Stimulated activated CD8-positive, alpha-beta memory T cell treated with anti-CD3 and anti-CD28 coated beads, Interleukin-15, amount 100 ng/mL, for 4 hours (primary cell): ENCODE measurements at places on chromosomes 1 and 21.

DNA sequence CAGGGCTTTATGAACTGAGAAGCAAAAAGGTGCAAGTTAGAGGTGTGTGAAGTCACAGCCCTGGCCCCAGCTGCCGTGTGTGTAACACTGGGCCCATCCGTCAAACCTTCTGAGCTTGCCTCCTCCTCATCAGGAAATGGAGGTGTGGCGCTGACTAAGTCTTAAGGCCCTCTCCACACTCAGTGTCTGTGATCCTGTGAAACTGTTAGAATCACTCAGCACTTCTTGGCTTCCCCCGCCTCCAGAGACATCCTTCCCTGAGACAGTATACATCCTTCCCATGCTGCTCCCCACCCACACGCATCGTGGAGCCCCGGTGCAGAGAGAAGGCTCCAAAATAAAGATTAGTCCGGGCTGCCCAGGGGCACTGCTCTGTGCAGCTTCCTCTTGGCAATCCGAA, 33.3 kb downstream of the LRP8 start:
- peak; percentile 18 for DNase-seq

DNA sequence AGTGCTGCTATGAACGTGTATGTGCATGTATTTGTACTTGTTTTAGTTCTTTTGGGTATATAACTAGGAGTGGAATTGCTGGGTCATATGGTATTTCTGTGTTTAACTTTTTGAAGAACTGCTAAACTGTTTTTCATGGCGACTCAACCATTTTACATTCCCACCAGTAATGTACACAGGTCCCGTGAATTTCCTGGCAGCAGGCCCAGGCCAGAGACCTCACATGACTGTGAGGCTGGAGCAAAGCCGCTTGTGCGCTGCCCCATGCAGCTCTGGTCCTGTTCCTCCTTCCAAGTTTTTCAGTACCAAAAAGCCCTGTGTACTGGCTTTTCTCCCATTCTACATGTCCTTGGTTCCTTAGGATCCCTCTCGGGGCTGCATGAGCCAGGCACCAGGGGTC, 29.6 kb downstream of the ACOT11 start:
- no peak for DNase-seq

DNA sequence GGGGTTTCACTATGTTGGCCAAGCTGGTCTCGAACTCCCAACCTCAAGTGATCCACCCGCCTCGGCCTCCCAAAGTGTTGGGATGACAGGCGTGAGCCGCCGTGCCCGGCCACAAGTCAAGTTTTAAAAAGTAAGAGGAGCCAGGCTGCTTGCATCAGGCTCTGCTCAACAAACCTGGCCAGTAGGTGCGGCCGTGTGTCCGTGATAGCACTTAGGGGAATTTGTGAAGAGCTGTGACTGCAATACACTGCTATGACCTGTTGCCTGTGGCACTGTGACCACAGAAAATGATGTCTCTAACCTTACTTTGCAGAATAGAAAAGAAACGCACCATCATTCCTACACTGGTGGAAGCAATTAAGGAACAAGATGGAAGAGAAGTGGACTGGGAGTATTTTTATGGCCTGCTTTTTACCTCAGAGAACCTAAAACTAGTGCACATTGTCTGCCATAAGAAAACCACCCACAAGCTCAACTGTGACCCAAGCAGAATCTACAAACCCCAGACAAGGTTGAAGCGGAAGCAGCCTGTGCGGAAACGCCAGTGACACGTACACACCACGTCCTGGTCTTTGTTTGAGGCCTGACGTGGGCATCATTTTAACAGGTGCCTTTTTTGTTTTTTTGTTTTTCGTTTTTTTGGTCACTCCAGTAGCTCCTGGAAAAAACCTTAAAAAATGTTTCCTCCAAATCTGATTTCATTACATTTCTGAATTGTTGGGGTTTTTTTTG, 16.7 kb downstream of the C1orf174 start:
- no peak for DNase-seq

DNA sequence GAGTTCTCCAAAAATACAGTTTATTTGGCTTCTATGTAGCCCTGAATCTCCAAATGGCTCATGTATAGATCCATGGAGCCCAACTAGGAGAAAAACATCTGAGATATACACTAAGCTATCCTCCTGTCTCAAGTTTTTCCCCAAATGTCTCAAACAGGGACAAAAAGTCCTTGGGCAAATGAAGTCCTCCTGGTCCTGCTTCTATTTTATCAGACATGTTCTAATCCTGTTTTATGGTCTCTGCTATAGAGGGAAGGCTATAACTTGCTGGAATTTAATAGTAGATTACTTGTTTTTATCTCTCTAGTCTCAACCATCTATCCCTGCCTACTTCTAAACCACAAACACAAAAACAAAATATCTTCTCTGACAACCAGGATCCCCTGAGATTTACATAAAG, 26.9 kb downstream of the CRP start:
- DNase-seq, result no peak

DNA sequence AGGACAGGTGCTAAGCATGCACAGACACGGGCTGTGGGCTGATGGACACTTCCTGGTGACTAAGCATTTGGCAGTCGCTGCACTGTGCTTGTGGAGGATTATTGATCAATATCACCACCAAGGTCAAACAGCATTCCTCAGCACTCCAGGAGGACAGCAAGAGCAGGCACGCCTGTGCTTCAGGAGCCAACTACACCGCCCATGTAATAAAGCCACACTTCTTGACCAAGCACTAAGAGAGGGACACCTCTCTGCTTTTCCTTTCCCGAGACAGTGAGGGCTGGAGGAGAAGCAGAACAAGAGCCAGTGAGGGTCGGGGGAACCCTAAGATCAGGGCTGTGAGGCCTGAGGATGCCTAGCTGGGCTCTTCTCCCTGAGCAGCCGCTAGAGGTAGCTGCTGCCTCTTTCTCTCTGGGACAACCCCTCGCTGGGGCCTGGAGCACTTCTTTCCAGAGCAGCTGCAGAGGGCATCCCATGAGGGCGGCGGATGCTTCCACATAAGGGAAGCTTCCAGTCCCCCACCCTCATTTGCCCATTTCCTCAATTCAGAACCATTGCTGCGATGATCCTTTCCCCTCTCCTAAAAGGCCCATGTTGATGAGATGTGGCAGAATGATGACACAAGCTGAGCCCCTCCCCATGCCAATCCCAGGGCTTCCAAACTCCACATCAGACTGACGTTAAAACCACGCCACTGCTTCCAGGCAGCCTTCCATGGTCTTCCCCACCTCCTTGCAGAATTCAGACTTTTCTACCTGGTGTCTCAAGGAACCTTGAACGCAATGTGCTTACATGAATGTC, 19.1 kb downstream of the RAB7B start:
- DNase-seq, result no peak

DNA sequence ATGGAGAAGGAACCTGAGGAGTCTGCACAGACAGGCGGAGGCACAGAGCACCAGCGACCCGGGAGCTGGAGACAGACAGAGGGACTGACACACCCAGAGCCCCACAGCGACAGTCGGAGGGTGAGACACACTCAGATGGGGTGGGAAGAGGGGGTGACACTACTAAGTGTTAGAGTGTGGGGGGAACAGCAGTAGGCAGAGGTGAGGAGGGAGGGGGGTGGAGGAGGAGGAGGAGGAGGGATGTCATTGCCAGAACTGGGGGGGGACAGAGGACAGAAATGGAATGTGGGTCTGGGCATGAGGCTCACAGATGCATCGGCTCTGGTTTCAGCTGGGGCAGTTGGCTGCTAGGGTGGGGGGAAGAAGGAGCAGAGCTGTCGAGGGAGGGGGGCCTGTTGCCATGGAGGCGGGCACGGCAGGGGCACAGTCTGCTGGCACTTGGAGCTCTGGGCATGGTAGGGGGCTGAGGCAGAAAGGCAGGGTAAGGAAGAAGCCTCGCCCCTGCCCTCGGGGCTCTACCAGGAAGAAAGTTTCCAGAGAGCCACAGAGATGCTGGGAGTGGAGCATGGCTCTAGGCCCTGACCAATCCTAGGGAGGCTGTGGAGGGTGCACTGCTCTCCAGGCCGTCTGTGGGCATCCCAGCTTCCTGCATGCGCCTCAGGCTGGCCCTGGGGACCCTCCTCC, 37.3 kb downstream of the AHDC1 start:
- DNase-seq, result no peak

DNA sequence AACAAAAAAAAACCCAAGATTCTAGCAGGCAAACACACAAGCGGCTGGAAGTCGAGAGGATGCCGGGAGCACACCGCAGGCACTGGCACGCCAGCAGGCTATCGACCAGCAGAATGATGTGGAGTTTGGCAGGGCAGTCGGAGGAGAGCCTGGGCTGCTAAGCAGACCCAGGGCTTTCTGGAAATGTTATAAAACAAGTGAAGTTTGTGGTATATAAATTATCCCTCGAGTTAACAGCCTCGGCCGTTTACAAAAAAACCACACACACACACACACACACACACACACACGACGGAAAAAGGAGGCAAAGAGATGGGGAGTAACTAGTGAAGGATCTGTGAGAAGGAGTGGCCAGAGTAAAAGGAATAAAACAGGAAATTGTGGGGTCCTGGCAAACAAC, 87.2 kb upstream of the IVNS1ABP start:
- DNase-seq, result no peak

- no peak for DNase-seq
Measured at GRCh38 chr1:85485516-85485915, 20.6 kb upstream of the DDAH1 start.

- DNase-seq, result no peak
Measured at GRCh38 chr1:66182026-66182425, 351.9 kb upstream of the SGIP1 start.

DNA sequence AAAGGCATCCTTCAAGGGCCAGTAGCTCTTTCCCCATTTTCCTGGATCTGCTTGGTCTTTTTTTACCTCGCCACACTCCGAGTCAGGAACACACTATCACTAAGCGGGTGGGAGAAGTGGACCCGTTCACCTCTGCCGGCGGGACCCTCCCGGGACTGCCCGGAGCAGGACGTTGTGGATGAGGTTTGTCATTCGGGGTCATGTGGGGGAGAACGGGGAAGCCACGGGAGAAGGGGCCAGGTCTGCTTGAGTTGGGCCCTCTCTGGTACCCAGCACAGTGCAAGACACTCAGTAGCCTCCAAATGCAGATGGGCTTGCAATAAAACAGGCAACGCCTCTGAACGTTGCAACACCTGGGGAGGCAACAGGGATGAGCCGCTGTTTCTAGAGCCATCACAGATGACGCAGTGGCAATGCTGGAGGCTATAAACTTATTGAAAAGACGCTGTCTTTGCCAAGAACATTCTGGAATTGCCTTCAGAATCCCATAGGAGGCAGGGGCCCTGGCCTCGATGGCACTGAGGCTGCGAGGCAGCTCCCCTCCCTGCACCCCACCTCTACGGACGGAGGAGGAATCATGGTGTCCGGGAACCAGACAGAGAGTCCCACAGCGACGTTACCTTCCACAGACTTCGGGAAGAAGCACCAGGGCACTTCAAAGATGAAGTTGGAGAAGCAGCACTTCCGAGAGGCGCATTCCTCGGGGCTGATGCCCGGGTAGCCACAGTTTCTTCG, 3.8 kb downstream of the TFF2 start:
- DNase-seq, result no peak

GRCh38 chr1:5745800-5746610, 246.2 kb downstream of the NPHP4 start:
- peak; percentile 13 for DNase-seq

DNA sequence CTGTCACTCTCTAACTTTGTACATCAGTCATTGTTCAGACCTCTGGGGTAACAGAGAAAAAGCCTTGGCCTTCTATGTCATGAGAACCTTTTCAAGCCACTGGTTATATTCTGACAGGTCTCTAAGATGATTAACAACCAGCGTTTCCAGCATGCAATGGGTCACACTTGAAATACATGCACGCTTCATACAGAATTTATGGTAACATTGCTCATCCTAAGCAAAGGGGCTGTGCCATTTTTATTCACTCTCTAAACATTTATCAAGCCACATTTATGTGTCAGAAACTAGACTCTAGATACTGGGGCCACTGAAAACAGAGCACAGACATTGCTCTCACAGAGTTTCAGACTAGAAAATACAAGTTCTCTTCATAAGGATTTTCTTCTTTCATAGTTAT, 501.4 kb upstream of the DAB1 start:
- no peak for DNase-seq

DNA sequence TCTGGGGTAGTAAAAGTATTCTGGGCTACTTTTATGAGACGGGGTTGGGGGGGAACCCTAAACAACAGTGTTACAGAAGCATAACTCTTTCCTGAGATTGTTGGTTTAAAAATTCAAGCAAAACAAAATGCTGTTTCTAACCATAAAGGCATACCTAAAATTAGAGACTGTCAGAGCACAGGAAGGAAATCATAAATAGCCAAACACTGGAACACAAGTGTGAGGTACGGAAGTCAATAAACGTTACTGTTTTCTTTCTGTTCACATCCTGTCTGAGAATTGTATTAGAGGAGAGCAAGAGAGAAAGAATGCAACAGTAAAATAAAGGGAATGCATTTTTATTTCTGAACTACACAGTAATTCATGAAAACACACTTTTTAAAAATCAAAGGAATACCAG, 42.8 kb upstream of the IL12RB2 start:
- DNase-seq, result no peak
